ENCODE measurements at places on chromosomes 11 and 22.

DNA sequence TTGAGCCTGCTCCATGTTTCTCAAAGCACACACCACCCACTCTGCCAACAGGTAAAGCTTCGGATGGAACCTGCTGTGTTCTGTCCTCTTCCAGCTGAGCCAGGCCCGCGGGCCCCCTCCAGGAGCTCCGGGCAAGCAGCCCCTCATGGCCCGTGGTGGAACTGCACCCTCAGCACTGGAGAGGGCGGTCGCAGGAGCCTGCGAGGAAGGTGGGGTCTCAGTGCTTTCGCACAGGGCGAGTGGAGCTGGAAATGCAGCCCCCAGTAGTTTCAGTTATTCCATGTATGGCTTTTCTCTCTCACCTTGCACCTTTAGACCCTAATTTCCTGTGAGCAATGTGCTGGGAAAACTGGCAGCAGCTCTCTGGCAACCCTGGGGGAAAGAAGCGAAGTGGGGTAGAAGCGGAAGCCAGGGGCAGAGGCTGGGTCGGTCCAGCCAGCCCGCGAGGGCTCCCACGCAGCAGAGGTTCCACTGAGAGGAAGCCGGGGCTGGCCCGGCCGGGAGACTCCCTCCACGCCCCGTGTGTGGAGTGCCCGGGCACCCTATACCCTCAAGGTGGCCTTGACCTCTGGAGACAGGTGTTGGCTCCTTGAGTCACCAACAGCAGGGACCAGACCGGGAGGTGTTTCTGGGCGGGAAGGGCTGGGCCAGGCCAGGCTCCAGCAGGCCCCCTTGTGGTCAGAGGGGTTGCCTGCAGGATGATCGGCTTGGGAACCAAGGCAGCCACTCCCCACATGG lies 119.9 kb upstream of the TMEM45B start:
- no peak for DNase-seq

DNA sequence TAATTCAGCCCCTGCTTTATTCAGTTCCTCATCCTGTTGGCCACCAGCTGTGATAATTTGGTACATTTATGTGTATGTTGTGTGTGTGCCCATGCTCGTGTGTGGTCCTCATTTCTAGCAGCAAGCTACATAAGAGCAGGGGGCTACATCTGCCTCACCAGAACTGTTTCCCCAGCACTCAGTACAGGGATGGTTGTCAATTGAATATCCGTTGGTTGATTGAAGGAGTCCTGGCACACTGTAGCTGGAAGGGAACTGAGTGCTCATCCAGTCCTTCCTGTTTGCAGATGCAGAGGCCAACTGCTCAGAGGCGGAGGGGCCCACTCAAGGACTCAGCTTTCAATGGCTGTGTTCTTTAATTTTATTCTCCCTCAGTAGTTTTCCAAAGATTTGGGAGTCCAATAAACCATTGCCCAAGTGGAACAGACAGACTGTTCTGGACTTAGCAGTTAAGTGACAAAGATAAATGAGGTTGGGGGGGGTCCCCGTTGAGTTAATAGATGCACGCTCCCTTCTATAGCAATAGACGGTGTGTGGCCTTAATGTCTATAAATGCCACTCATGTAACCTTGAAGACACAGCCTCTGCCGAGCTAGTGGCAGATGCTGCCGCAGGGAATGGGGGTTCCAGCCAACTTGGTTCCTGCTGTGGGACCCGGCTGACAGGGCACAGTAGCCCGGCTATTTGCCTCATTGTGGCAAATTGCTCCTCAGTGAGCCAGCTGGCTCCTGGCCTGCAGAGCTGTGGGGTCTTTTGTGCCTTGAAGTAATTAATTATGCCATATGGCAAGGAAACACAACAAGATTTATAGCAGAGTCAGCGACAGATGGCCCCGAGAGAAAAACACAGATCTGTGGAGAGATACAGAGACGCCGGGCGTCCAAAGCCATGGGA lies 71.4 kb upstream of the GRK3 start:
- no peak for DNase-seq

DNA sequence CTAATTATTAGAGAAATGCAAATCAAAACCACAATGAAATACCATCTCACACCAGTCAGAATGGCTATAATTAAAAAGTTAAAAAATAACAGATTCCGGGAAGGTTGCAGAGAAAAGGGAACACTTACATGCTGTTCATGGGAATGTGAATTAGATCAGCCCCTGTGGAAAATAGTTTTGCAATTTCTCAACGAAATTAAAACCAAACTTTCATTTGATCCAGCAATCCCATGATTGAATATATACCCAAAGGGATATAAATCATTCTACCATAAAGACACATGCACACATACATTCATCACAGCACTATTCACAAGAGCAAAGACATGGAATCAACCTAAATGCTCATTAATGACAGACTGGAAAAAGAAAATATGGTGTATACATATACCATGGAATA lies 32.5 kb downstream of the NOX4 start:
- no peak for DNase-seq

DNA sequence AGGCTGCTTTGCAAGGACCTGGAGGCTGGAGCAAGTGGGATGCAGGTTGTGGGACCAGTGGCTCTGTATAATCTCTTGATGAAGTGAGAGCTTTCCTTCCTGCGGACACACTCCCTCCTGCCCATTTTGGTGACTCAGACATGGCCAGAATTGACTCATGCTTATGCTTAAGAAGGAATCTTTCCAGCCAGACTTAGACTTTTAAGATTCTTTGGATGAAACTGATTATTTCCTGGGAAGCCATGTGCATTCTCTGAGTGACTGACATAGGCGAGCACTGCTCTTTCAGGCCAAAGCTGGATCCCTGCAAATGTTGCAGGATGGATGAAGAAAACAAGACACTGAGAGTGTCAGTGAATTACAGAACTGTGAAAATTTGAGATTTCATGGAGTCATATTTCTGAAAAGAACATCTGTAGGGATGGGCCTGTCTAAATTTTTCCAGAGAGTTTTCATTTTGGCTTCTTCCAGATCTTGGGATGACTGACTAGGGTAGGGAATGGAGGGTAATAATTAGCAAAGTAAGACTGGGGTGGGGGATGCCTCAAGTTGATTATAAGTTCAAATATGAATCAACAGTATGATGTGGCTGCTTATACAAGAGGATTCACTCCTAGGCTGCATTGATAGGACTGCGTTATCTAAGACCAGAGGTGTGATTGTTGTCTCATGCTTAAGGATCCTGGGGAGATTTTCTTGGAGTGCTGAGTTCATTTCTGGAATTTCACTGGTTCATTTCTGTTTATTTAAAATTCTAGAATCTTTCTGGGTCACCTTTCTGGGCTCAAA lies 195.8 kb downstream of the HIPK3 start:
- DNase-seq: no peak

- DNase-seq: no peak
These were observed 10.5 kb downstream of the MIF start for GRCh38 chr22:23904573-23905254.

GRCh38 chr11:131895865-131896264 lies 525.5 kb downstream of the NTM start:
- DNase-seq: no peak

Data from GM18507 (cell line).